Lower lobe of right lung (tissue), 2 donors: ENCODE measurements at places on chromosomes 2 and 18. TPM values are rescaled to one million over a fixed set of nuclear protein-coding genes. Genes with fewer than 3 reads are reported as not detected.

DNA sequence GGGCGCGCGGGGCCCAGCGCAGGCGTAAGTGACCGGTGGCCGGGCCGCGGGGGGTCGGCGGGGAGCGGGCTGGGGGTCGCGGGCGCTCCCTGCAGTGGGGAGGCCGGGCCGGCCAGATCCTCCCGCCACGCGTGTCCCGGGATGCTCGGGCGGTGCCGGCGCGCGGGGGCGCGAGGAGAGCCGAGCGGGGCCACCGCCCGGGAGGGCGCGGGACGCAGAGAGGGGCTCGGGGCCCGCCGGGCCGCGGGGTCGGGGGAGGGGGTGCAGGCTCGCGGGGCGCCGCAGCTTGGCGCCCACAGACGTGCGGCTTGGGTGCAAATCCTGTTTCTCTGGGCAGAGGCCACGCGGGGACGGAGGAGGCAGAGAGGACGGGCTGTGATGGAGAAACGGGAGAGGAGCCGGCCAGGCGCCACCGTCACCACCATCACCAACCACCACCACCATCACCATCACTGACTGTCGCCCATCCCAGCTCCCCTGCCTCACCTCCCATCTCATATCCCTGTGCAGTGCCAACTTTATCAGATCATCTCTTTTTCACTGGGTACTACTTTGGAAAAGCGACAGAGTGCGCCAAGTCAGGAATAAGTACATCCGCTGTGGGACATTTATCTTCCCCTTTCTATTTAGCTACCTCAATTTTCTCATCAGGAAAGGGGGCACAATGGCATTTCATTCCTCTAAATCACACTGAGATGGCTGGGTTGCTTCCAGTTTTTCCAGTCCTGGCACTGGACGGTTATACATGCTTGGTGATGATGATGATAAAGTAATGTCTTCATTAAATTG lies 97.2 kb upstream of the GPR45 start:
- H3K36me3 ChIP-seq = no peaks in the 10 kb centered on the region
- H3K4me3 ChIP-seq = no peak overlapping the region
- no peaks in the 10 kb centered on the region for H3K4me1 ChIP-seq
- no peak for DNase-seq

GRCh38 chr2:104428155-104428554 lies 425.8 kb upstream of the POU3F3 start:
- H3K4me3 ChIP-seq = no peak overlapping the region
- H3K36me3 ChIP-seq = no peaks in the 10 kb centered on the region
- H3K4me1 ChIP-seq = no peaks in the 10 kb centered on the region
- H3K27ac ChIP-seq = no peak overlapping the region
- no peak for DNase-seq

GRCh38 chr18:44851856-44852621 lies 171.4 kb downstream of the SETBP1 start:
- peaks cover 14% of the 10 kb centered on the region for H3K4me1 ChIP-seq
- no peak for DNase-seq
- H3K27me3 ChIP-seq = no peaks in the 10 kb centered on the region
- no peak overlapping the region for H3K27ac ChIP-seq

DNA sequence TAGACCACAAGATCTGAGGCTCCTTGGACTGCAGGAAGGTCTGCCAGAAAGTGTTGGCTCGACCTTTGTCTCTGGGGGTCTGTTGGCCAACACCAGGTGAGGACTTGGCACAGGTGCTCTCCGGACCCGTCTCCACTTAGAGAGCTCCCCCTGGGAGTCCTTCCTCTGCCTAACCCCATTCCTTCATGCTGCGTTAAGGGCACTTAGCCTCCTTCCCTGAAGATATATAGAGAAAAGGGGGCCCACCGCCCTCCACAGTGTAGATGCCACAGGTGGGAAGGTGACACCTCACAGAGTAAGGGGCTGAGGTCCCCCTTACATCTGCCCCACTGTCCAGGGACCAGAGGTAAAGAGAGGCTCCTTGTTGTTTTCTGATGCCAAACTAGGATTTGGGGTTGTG lies 8.2 kb downstream of the IGFBP5 start:
- DNase-seq = no peak
- H3K27me3 ChIP-seq = peaks cover 9% of the 10 kb centered on the region
- no peaks in the 10 kb centered on the region for H3K36me3 ChIP-seq
- H3K27ac ChIP-seq = no peak overlapping the region
- H3K4me1 ChIP-seq = peaks cover 44% of the 10 kb centered on the region

- H3K36me3 ChIP-seq = no peaks in the 10 kb centered on the region
- no peak overlapping the region for H3K27ac ChIP-seq
- no peak for DNase-seq
- H3K27me3 ChIP-seq = no peaks in the 10 kb centered on the region
These were observed 128.0 kb upstream of the CDH19 start for GRCh38 chr18:66731890-66732289.

DNA sequence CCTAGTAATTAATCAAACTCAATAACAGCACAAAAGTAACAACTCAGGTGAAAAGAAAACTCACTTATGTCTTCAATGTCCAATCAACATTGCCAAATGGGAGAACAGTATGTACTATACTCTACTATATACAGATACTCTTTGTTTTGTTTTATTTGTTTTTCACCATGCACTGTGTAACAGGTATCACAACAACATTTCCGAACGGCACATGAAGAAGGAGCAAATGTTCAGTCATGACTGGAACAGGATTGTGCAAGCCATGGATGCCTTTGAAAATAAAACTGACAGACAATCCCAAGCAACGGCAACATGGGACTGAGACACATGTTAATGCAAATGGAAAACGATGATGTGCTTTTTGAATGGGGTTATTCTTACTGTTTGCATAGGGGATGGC lies 334.9 kb upstream of the THUMPD2 start:
- H3K27me3 ChIP-seq = no peaks in the 10 kb centered on the region
- H3K4me1 ChIP-seq = no peaks in the 10 kb centered on the region
- DNase-seq = no peak
- H3K27ac ChIP-seq = no peak overlapping the region
- H3K36me3 ChIP-seq = no peaks in the 10 kb centered on the region

GCG gene
- not detected for total RNA-seq
